Effector CD4-positive, alpha-beta T cell (primary cell): ENCODE measurements at places on chromosomes 1 and 21.
A peak's percentile ranks its signal among the peaks of the same experiment; 100 is the strongest.

- DNase-seq, result no peak
Measured at GRCh38 chr1:183780757-183781156, 24.2 kb upstream of the RGL1 start.

GRCh38 chr21:31014891-31015290 lies 23.4 kb downstream of the KRTAP19-8 start:
- no peak for DNase-seq

- DNase-seq, result no peak
Measured at GRCh38 chr1:244030481-244031040, 20.5 kb upstream of the ZBTB18 start.

DNA sequence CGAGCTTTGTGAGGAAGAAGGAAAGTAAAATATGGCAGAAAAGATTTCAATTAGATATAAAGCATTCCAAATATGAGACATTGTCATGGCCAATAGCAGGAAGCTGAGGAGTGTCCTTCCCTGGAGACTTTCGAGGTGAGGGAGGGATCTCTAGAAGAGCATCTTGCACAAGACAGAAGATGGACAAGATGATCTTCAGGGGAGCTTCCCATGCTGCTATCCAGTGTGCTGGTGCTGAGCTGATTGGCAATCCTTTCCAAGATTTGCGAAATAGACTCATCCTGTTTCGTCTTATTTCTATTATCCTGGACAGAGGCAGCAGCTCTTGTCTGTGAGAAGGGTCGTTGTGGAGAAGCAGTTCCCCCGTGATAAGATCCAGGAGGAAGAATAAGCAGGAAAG lies 342.0 kb upstream of the CAMK1G start:
- DNase-seq, result no peak

DNA sequence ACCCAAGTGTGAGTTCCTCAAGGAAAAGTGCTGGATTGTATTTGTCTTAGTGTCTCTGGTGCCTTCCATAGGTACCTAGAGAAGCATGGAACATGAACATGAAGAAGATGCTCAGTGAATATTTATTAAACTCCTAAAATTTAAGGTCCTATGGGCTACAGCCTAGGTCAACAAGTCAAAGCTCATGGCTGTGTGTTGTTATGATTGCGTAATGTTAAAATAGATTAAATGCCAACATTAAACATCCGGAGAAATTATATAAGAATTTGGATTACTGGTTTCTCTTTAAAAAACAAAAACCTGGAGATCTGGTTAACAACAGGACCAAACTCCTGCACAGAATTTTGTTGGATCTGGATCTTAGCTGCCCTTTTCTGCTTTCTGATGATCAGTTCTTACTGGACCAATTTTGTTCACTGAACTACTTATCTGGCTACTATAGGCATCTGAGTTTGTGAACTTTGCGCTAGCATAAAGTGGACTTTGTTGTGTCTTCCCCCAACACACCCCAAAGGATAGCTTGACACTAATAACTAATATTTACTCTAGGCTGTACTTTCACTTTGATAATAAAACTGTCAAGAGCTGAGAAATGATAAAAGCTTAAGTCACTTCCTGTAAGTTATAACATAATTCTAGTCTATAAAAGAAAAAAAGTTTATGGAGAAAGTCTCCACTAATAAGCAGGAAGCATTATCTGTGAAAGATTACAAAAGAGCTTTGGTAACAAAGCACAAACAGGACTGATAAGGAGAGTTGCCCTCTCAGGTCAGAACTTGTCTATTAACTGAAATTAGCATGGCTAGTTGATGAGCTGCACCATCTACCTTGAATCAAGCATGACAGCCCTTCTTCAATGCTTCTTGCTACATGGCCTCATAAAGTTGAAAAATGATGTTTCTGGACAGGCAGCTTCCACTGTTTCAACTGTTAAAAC lies 20.7 kb downstream of the F5 start:
- DNase-seq, result no peak

DNA sequence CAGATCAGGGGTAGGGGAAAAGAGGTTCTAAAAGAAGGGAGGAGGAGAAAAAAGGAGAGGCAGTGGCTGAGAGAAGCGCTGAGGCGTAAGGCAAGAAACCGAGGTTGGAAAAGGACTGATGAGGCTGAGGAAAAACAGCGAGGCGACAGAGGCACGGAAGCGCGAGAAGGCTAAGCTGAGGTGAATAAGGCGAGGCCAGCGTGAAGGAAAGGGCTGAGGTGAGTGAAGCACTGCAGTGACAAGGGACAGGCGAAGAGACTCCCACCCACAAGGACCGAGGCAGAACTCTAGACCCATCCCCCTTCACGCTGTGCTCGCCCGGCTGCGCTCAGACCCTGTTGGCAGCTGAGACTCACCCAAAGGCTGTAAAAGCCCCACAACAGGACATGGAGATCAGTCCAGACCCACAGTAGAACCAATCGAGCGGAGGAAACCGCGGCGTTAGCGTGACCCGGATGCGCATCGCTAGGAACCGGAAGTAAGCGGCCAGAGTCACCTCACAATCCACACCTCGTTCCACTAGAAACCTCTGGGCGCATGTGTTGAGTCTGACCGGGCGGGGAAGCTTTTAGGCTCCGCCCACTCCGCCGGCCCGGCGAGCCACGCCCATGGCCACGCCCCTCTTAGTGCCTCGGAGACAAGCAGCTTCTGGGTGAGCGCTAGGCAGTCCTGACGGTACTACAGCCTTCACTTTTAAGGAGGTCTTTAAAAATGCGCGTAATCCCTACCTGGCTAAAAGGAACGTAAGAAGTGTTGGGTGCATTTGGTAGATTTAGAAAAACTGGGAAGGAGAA lies at the start of gene EYA3:
EYA3 (minus strand) TSS at position 443 of the 794 bp plus-strand sequence. CDS start 30,584 bp downstream, outside the sequence.
- DNase-seq, result peak; percentile 97

GRCh38 chr1:73736125-73736524 lies 461.9 kb downstream of the LRRIQ3 start:
- no peak for DNase-seq
